ENCODE measurements at places on chromosomes 1 and 21. TPM values are rescaled to one million over a fixed set of nuclear protein-coding genes. Genes with fewer than 3 reads are reported as not detected.

F3 gene
- 21.5 TPM for total RNA-seq

DNA sequence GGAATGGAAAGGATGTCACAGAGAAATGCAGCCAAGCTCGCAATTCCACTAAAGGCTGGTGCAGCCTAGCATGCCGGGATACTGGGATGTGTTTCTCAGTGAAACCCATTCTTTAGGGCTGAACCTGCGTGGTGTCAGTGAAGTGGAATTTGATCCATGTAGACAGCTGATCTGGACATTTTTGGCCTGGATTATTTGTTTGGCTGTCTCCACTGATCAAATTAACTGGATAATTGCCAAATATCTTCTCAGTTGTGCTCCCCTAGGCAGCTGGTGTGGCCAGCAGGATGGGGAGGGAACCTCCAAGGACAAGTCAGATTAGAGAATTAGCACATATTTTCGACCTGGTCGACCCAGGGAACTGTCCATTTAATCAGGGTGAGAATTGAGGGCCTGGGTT is 318.4 kb downstream of the RPS6KC1 start:
- no peak for DNase-seq

DNA sequence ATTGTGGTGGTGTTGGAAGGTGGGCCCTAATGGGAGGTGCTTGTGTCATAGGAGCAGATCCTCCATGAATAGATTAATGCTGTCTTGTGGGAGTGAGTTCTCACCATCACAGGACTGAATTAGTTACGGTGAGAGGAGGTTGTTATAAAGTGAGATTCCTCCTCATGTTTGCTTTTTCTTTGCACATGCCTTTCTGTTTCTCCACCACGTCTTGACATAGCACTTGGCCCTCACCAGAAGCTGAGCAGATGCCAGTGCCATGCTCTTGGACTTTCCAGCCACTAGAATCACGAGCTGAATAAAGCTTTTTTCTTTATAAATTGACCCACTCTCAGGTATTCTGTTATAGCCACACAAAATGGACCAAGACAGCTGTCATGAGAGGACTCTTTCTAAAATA is 194.8 kb downstream of the PTPRU start:
- no peak for DNase-seq

DNA sequence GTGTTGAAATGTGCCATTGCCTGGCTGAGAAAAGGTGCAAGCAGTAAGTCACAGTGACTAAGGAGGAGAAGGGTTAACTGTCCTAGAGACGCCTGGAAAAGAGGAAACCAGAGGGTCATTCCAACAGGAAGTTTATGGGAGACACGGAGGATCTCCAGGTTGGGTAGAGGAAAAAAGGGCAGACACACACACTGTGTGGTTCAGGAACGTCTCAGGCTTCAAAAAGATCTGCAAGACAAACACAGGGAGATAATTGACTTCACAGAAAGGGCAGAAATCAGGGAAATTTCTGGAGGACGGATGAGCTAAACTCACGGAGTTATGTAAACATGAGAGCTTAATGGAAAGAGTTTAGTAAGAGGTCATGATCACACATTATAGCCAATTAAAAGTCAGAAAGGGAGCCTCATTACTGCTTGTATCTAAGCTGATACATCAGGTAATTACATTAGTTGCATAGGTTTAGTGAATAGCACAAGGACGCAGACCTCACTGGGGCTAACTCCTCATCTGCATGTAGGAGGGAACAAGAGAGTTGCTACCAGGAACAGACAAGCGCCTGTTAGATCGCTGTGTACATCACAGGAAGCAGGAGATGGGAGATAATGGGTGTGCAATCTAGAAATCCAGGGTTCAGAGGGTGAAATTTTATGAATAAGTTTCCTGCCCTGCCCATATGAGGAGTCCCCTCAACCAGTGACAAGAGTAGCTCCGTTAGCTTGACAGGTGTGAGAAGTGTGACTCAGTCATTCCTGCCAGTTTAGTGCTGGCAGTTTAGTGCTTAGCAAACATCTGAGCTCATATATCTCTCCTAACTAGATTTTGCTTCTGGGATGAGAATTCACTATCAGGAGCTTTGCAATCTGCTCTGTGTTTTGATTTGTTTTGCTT is 96.6 kb upstream of the TNR start:
- no peak for DNase-seq

DNA sequence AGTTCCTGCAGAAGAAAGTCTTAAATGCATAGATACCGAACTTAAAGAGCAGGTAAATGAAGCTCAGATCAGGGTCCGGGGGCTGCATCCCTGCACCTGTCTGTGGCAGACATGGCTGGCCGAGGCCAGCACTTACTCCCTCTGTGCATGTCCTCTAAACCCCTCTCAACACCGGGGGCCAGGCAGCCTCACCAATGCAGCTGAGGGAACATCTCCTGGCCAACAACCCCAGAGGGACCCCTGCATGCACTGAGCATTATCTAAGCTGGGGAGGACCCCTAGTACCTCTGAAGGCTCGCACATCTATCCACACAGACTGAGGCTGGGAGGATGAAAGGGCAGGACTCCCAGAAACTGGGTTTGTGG is 18.4 kb downstream of the TTC34 start:
- no peak for DNase-seq

DNA sequence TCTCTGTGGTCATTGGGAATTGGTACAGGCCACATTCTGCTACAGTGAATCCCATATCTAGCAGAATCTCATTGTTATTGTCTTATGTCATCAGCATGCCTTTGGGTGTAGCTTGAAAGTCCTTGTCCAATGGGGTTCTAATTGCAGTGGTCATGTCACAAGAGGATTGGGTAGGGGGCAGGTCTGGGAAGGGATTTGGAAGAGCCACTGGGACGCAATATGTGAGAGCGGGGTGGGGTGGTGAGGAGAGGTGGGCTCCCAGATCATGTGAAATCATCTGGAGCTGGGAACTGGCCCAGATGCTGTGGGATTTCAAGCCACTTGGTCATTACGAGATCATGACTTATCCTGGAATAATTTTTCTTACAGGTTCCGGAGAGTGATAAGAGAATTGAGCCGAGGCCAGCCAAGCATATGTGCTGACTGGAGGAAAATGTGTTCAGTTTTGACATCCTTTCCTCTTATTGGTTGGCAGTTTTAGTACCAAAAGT is 16.3 kb downstream of the CNIH3 start:
- no peak for DNase-seq

HSPB7 gene
- total RNA-seq, result 3,577 TPM

DNA sequence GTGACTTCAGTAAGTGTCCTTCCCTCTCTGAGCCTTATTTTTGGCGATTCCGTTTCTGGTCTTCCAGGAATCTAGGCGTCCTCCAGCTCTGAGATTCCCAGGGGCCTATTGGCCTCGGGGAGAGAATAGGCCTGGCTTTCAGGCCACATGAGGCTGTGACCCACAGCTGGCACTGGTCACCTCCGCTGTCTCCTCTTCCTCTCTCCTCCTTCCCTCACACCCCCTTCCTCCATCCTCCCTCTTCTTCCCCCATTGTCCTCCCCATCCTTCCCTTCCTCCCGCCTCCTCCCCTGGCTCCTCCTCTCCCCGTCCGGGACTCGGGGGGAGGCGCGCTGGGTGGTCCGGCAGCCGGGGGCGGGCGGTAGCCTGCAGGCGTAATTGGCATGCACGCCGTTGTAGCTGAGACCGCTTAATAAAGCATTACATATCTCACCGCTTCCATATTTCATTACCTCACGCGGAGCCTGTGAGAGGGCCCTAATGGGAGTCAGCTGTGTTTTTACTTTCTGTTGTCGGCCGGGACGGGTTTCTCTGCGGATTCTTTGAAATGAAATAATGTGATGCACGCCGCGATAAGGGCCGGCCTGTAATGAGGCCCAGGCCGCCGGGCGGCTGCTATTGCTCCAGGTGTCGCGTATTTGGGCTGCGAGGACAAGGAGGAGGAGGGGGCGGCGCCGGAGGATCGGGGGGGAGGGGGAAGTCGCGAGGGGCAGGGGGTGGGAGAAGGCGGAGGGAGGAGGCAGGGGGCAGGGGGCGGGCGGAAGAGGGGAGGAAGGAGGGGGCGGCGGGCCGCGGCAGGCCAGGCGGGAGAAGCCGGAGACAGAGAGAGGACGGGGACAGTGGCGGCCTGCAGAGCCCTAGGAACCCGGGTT is 95.3 kb downstream of the FOXD2 start:
- peak; percentile 62 for DNase-seq

DNA sequence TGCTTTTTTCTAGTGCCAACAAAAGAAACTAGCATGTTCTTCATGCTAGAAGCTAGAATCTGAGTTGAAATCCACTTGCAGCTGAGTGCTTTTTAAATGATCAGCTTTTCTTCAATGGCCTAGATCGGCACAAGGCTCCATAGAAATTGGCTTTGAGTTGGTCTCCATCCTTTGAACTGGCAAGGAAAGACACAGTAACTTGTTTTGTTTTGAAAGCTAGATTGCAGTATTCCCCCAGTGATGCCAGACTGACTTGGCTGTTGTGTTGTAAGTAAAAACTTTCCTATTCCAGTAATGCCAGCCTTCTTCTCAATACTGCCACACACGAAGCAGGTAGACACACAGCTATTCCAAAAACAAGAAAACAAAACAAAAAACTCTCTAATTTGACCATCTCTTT is 139.1 kb downstream of the FMN2 start:
- DNase-seq, result no peak

B4GALT3 gene
- total RNA-seq, result 20.3 TPM

NEGR1 gene
- total RNA-seq, result 15.7 TPM

EPS8L3 gene
- not detected for total RNA-seq

DNA sequence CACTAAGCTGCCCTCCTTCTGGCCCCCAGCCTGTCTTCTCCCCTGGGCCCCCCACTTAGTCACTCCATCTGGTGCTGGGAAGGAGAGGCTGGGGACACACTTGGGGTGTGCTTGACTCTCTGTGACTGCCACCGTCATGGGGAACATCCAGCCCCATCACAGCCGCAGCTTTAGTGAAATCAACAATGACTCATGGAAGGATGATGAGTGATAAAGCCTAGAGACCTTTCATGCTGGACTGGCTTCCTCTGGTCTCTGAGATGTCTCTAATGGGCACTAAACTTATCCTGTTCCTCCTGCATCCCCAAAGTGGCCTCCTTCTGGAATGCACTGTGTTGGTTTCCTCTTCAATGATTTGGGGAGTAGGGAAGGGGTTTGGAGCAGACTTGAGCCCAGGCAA is 172.9 kb downstream of the GRIK3 start:
- no peak for DNase-seq

GRCh38 chr1:35202048-35202719 is 9.2 kb upstream of the SFPQ start:
- peak; percentile 55 for DNase-seq

GNG12 gene
- total RNA-seq, result 31.9 TPM

GRCh38 chr1:147924813-147925212 is 3.4 kb upstream of the GPR89B start:
- no peak for DNase-seq

GRCh38 chr1:44227211-44227610 is 13.9 kb downstream of the DMAP1 start:
- DNase-seq, result no peak

- no peak for DNase-seq
Measured at GRCh38 chr1:225026701-225027100, 97.2 kb downstream of the DNAH14 start.

TNFSF4 gene
- 0.73 TPM for total RNA-seq

ATP6V1G3 gene
- total RNA-seq, result not detected

MATN1 gene
- not detected for total RNA-seq

GRCh38 chr1:221923929-221924598 is 182.2 kb upstream of the DUSP10 start:
- DNase-seq, result no peak

GRCh38 chr1:64645735-64646134 is 99.1 kb upstream of the RAVER2 start:
- DNase-seq, result no peak

WDR26 gene
- 53.0 TPM for total RNA-seq

- DNase-seq, result no peak
Measured at GRCh38 chr1:36603461-36603860, 120.7 kb upstream of the CSF3R start.

DNA sequence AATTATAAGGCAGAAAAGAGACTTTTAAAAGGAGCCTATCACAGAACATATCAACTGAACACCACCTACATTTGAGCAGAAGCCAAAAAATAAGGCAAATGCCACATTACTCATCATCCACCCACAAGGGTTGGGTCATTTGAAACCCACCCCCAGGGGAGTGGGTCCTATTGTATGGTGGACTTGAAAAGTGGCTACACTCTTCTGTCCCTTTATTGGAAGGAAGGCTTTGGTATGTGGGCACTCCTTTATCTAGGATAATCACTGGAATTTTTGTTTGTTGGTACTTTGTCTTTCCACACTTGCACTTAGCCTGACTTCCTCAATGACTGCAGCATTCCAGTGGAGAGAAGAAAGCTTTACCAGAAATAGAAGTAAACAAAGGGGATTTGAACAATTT is 157.2 kb upstream of the COL11A1 start:
- no peak for DNase-seq

GRCh38 chr1:147208619-147209018 is 16.5 kb downstream of the FMO5 start:
- no peak for DNase-seq

DNA sequence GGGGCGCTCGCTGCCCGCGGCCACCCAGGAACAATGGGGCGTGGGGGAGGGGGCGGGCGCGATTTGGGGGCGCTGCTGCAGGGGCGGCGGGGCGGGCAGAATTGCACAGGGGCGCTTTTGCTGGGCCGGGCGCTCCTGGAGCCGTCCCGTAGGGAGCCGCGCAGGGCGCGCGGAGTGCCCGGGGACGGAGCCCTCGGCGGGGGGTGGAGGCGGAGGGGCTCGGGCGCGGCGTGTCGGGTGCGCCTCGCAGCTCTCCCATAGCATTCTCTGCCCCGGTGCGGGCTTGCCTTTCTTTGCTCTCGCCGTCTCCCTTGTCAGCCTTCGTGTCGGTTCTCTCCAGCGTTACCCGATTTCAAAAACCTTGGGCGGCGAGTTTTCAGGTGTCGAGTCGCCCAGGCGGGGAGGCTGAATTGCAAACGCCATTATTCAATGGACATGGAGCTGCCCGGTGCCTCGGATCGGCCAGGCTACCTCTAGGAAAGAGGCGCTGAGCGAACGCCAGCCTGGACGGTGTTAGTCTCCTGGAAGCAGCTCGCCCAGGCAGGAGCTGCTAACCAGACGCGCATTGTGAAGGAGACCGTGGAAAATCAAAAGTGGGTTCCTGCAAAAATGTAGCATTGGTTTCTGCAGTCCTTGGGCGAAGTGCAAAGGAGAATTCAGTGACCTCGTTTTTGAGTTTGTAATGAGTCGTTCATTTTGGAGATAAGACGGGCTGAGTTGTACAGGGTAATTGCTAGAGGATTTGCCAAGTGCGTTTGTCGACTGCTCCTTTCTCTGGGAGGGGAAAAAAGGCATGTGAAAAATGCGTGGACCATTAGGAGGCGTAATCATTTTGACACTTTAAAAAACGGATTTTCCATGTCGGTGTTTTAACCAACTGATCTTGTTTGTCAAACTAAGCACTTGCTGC is 626 bp downstream of the CXADR start:
- DNase-seq, result no peak

DNA sequence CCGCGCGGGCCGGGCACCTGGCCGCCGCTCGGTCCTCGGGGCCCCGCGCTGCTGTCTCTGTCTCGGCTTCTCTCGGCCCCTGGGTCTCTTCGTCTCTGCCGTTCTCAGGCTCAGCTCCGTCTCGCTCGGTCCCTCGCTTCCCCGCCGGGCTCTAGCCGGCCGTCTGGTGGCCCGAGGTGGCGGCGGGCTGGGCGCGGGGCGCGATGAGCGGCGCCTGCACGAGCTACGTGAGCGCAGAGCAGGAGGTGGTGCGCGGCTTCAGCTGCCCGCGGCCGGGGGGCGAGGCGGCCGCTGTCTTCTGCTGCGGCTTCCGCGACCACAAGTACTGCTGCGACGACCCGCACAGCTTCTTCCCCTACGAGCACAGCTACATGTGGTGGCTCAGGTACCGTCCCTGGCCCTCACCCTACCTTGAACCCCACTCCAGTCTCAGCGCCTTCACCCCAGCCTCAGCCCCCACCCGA is 355 bp downstream of the SHISAL2A start:
- DNase-seq, result no peak
